Effector CD4-positive, alpha-beta T cell (primary cell): ENCODE measurements at places on chromosomes 12 and 14.

- DNase-seq = no peak
Observed at GRCh38 chr14:86166541-86166940, 636.6 kb downstream of the FLRT2 start.

GRCh38 chr14:49549446-49549845 is 36.7 kb downstream of the RPS29 start:
- DNase-seq = no peak

DNA sequence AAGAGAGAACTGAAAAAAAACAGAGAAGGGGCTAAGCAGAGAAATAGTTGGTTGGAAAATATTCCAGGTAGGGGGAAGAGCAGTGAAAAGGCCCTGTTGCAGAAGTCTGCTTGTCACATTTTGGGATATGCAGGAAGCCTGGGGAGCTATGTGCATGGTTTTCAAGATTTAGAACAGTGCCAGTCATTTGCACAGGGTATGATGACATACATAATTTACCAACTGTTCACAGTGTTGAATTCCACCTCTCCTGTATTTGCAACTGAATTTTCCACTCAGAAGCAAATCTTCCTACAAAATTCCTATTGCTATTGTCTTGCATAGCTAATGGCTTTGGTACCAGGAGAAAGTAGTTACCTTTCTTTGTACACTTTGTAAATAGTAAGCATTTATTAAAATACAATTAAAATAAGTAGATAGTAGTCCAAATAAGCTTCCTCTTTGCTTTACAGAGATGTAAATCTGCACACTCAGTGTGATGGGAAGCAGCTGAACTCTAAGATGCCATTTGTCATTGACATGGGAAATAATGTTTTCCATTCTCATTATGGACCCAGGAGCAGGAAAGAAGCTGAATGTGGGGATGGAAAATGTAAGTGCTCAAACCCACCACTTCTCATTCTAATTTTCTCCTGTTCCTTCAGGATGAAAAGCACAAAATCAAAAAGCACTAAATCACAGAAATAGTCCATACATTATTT is 177.4 kb downstream of the BTG1 start:
- DNase-seq = no peak

GRCh38 chr12:51872689-51872981 is 15.3 kb upstream of the ANKRD33 start:
- no peak for DNase-seq

GRCh38 chr14:92688434-92689375 is 59.7 kb downstream of the LGMN start:
- DNase-seq = no peak

DNA sequence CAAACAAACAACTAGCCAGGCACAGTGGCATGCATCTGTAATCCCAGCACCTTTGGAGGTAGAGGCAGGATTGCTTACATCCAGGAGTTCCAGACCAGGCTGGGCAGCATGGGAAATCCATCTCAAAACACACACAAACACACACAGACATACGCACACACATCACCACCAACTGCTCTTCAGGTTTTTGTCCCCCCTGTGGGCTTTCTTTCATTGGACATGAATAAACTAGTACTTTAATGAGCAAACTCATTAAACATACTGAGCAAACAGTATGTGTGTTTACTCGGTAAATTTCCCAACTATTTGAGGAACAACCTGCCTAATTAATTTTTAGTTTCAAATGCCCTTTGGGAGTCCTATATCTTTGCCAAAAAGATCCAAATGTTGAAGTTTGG is 10.1 kb upstream of the RASSF3 start:
- no peak for DNase-seq
